Urothelium cell line (cell line): ENCODE measurements at places on chromosomes 6 and 20.

- peak; percentile 81 for DNase-seq
Observed at GRCh38 chr6:37168811-37169495, 999 bp upstream of the PIM1 start.

- DNase-seq, result no peak
Observed at GRCh38 chr6:1709234-1709641, 99.5 kb downstream of the FOXC1 start.

DNA sequence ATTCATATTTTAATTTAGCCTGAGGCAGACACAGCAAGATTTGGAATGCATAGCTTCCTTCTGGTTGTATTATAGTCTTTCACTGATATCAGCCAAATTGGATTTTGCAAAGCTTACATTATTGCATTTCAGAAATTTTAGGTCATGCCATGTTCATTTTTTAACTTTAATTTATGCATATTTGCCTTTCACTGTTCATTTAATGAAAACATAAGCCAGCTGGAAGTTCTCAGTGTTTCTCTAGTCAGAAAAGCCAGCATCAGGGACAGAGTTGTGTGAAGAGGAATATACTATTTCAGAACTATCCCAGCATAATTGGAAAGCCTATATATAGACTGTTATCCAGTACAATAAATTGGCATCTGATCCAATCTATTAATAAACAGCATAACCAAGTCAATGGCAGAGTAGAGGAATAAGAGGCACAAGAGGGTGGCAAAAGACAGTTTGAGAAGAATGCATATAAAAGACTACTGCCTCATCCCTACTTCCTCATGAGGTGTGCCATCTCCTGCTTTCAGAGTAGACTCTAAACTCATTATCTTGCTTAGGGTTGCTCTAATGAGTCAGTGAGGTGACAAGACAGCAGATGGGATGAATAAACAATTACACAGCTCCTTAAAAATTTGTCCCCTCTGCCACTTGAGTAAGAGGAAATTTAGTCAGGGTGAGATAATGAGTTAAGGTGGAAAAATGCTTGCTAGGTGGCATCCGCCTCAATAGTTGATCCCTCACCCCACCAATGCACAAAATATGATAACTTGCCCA lies 159.8 kb upstream of the HCRTR2 start:
- no peak for DNase-seq

DNA sequence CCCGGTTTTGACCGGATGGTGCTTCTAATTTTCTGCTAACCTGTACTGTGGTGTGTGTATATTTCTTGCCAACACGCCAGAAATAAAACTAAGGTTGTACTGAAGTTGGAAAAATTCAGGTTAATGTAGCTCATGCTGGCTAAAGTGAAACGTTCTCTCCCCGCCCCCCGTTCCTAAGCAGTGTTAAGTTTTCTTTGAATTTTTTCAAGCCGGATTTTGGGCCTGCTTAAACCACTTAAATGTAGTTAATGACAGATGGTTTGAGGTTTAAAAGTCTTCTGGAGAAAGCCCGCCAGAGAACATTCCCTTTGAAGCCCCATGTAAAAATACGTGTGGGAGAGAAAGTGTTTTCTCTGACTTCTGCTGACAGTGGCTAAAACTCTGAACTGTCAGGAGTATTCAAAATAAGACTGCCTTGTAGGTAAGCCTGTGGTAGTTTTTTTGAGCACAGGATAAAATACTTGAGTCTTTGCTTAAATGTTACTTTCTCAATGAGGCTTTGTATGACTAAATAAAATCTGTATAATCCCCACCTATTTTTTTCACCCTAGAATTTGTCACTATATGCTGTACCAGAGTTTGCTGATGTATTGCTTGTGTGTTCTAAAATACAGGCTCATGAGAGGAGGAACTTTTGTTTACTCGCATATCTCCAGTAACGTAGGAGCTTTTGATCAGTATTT lies 101.3 kb downstream of the OR2B2 start:
- no peak for DNase-seq

GRCh38 chr20:16206817-16207216 lies 366.4 kb downstream of the KIF16B start:
- DNase-seq, result no peak

- no peak for DNase-seq
Observed at GRCh38 chr6:167825332-167826229, 1.1 kb upstream of the AFDN start.

DNA sequence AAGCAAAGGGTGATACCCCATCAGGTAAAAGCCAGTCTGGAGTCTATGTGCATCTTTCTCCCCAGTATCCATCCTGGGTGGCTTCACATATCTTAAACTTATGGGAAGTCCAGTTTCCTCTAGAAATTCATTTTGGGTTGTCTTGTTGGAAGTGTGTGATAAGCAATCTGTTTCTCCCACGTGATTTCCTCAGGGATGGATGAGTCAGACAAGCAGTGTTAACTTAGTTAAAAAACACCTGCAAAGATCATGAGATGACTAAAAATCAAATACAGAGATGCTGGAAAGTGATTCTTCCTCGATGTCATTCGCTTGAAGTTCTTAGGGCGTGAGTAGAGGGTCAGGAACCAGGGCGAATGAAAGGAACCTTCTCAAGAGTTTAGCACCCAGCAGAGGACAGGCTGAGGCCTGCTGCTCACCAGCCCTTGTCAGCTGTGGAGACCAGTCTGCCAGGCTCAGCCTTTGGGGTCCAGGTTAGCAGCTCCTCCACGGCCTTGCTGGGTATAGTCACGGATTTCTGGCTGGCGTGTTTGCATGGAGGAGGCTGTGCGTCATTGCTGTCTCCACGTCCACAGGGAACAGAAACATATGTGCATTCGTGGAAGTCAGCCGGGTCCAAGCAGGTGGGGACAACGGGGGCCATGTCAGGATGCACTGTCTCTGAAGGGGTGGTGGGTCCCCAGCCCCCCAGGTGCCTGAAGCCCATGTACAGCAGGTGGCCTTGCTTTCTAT lies 2.8 kb upstream of the PNPLA1 start:
- DNase-seq, result no peak

- no peak for DNase-seq
Observed at GRCh38 chr20:46218656-46219055, 89.6 kb downstream of the CDH22 start.

DNA sequence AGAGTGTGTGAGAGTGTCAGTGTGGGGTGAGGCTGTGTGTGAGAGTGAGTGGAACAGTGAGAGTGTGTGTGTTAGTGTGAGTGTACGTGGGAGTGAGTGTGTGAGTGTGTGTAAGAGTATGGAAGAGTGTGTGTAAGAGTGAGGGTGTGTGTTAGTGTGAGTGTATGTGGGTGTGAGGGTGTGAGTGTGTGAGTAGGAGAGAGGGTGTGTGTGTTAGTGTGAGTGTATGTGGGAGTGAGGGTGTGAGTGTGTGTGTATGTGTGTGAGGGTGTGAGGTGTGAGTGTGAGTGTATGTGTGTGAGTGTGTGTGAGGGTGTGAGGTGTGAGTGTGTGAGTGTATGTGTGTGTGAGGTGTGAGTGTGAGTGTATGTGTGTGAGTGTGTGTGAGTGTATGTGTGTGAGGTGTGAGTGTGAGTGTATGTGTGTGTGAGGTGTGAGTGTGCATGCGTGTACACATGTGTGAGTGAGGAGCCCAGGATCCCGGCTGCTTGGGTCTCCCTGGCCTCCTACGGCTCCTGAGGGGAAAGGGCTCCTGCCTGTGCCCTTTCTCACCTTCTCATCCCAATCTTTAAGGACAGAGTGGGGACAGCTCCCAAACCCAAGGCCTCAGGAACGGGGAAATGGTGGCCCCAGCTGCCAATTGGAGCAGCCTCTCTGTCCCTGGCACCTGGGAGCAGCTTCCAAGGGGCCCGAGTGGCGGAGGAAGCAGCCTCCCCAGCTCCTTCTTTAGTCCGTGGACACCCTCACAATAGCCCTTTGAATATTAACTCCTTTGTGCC lies 100.2 kb downstream of the PSMB1 start:
- no peak for DNase-seq

- no peak for DNase-seq
Observed at GRCh38 chr6:44276667-44277640, 6.7 kb downstream of the TMEM151B start.

DNA sequence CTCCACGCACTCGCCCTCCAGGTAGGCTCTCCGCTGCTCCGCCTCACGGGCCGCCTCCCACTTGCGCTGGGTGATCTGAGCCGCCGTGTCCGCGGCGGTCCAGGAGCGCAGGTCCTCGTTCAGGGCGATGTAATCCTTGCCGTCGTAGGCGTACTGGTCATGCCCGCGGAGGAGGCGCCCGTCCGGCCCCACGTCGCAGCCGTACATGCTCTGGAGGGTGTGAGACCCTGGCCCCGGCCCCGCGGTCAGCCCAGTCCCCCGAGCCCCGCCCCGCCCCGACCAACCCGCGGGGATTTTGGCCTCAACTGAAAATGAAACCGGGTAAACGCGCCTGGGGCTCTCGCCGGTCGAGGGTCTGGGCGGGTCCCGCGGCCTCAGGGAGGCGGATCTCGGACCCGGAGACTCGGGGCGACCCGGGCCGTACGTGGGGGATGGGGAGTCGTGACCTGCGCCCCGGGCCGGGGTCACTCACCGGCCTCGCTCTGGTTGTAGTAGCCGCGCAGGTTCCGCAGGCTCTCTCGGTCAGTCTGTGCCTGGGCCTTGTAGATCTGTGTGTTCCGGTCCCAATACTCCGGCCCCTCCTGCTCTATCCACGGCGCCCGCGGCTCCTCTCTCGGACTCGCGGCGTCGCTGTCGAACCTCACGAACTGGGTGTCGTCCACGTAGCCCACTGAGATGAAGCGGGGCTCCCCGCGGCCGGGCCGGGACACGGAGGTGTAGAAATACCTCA lies 598 bp downstream of the HLA-B start:
- no peak for DNase-seq

DNA sequence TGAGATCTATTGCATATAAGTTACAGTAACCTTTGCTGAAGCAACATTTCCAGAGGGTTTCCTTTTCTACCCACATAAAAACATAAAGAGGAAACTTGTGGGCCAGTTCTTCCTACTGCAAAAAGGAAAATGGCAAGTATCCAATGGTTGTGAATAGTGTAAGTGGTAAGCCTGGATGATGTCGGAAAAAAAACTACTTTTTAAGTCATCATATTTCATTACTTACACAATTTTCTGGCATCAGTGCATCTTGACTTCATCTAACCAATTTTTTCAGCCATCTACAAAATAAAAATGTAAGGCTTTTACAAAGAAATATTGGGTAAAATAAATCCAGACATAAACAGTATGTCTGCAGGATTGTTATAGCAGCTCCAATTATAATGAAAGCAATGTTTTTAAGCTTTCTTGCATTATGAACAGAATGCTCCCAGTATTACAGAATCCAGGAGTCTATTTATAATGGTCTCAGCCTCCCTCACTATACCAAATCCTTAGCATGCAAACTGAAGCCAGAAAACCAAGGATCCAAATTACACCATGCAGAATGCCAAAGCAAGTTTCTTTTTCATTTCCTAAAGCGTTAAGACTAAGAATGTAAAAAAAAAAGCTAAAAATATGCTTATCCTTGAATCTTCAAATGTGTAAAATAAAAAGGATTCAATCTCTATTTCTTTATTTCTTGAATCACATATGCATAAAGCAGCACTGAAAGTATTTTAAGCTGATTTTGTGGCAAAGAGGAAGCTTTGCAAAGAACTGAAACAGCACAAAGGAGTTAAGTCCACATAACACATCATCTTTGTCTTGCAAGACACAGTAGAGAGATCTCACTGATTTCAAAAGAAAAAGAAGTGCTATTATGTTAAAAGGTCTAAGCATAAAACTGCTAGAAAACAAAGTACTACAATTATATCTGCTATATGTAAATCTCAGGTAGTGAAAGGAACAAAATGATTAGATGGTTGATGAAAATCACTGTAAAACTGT lies 126.8 kb upstream of the HMGCLL1 start:
- no peak for DNase-seq

- DNase-seq, result no peak
Observed at GRCh38 chr20:1255675-1256074, 10.4 kb upstream of the SNPH start.

DNA sequence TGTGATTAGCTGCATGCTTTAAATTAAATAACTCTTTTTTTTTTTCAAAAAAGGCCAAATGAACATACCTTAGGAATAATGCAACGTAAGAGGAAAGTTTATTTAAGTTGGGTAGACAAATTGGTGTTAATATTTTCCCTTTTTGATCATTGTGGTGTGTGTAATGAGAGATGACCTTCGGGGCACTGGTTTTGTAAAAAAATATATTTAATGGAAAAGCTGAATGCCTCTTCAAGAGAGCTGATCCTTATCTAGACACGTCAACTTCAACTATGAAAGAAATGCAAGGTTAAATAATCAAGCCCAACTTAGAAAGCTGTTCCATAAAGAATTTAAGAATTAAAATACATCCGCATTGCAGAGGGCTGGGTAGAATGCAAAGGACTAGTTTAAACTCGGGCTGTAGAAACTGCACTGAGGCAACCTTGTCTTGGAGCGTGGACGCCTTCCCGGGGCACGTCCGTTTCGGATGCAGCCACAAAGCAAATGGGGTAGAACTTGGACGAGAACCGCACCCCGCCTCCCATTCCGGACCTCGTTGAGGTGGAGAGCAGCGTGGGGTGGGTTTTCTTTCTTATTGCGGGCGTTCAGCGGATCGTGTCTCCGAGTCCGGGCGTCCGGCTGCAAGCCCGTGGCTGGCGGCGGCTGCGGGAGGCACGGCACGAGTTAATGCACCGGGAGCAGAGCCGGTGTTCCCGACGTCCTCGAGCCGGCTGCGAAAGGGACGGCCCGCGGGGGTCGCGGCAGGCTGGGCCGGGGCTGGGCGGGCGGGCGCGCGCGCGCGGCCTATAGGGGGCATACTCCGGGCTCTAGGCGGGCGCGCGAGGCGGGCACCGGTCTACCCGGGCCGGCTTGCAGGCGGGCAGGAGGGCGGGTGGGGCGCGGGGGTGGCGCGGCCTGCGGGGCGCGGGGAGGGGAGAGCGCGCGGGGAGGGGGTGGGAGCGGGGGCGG lies 1.9 kb downstream of the JARID2 start:
- DNase-seq, result peak; percentile 66

- DNase-seq, result no peak
Observed at GRCh38 chr20:19820555-19821211, 62.6 kb downstream of the RIN2 start.

DNA sequence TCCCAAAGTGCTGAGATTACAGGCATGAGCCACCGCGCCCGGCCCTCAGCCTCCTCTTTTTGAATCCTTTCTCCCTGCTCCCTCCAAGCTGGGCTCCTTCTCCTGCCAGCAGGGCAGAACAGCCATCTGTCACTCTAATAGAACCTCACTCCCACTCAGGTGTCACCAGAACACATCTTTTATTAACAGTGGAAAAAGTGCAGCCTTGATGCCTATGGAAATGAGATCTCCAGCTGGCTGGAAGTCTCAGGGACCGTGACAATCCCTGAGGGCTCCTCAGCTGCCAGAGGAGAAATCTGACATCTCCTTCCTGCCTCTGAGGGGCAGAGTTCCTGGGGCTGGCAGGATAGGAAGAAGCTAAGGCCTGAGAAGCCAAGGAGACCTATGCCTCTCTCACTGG lies 28.0 kb downstream of the TMC2 start:
- DNase-seq, result no peak
